ENCODE measurements at places on chromosomes 3 and 15.

DNA sequence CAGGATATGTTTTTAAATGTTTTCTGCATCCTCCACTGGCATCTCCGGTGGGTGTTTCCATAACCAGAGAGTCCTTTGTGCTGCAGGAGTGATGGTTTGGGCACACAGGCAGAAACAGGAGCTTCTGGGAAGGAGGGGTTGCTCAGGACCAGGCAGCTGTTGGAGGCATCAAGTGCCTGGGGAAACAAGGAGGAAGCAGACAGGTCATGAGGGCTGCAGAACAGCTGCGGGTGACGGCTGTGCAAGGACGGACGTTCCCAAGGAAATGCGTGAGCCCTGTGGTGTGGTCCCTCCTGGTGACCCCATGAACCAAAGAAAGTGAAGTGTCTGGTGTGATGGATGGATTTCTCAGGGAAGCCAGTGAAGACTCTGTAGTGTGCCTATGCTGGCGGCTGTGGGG lies 61.2 kb upstream of the TNFAIP8L3 start:
- no peak for DNase-seq

GRCh38 chr15:31985607-31986006 lies 44.7 kb upstream of the CHRNA7 start:
- no peak for DNase-seq

DNA sequence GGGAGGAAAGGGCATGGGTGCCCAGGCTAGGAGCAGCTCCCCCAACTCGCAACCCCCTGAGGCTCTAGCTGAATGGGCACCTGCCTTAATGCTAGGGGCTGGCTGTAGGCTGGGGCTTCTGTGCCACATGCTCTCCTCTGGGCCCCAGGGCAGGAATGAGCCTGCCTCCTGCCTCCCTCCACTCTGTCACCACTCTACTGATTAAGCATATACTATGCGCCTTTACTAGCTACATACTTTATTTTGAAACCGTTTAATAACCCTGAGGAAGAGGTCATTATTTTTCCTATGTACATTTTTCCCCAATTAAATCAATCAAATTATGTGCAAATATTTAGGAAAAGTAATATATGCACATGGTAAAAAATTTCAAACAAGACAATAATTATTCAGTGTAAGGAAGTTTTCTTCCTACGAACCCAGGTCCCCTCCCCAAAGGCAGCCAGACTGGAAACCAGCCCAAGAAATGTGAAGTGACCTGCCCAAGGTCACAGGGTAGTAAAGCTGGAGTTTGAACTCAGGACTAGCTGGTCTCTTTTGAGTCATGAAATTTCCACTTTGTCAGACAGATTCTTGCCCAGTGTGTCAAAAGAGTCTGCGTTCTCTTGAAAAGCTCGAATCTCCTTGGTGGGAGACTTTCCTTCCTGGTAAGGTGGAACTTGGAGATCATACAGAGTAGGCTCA lies 122.5 kb downstream of the DNAJB8 start:
- DNase-seq = no peak

GRCh38 chr3:193819117-193820010 lies 226.4 kb downstream of the OPA1 start:
- no peak for DNase-seq

DNA sequence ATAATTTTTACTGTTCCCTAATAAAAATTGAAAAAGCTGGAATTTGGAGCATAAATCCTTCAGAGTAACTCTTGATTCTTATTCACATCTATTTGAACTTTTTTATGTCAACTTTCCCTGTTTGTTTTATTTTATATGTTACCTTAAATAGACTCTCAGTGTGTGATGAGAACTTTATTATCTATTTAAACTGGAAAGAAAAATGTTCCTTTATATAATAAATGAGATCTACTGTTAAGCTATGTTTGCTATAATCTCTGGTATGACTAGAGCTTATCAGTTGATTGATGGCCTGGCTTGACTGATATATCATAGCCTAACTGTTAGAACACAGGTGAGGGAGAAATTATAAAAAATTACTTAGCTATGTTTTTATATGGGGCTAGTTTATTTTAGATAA lies 330.6 kb upstream of the EPHA6 start:
- DNase-seq = no peak

DNA sequence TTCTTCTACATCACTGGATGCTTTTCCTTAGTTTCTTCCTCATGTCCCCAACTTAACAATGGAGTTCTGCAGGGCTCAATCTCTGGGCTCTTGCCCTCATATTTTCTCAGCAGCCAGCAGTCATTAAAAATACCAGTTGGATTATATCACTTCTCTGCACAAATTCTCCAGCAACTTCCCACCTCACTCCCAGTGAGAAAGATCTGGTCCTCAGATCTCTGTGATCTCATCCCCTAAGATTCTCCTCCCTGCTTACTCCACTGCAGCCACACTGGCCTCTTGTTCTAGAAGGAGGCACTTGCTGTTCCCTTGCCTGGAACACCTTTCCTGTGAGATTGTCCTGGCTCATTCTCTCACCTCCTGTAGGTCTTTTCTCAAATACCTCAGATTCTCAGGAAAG lies 6.1 kb downstream of the ERICH6 start:
- DNase-seq = peak; percentile 72

GRCh38 chr15:91049378-91050127 lies 27.2 kb upstream of the VPS33B start:
- DNase-seq = peak; percentile 62

DNA sequence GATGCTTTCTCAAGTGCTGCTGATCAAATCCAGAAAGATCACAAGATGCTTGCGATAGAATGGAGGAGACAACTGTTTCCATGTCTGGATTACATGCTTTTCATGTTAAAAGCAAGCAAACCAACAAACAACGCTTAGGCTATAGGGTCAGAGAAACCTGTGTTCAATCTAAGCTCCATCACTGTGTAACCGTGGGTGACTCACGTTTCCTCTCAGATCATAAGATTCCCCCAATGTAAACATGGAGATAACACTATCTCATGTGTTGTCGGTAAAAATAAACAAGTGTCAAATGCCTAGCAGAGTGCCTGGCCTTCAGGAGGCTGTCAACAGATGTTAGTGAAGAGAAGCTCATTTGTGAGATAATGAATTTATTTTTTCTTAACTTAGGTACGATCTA lies 907.8 kb downstream of the NTRK3 start:
- DNase-seq = peak; percentile 15

GRCh38 chr15:87626860-87627259 lies 629.7 kb downstream of the NTRK3 start:
- DNase-seq = no peak

- DNase-seq = no peak
These were observed 985.7 kb downstream of the NSUN3 start for GRCh38 chr3:95048564-95048963.

DNA sequence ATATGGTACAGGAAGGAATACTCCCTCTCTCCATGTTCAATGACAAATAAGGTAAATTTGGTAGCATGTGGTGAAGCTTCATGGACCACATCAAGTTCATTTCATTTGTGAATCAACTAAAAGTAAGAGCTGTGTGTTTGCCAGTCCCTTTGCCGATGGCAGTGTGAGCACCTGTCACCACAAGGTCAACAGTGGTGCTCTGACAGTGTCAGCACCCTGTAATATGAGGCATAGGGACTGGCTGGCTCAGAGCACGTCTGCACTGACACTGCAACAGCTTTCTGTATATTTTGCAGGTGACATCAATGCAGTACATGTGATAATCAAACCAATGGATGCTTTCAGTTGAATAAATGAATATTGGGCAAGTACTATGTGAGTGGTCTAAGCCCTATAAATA lies 852.4 kb downstream of the TUSC7 start:
- DNase-seq = no peak

DNA sequence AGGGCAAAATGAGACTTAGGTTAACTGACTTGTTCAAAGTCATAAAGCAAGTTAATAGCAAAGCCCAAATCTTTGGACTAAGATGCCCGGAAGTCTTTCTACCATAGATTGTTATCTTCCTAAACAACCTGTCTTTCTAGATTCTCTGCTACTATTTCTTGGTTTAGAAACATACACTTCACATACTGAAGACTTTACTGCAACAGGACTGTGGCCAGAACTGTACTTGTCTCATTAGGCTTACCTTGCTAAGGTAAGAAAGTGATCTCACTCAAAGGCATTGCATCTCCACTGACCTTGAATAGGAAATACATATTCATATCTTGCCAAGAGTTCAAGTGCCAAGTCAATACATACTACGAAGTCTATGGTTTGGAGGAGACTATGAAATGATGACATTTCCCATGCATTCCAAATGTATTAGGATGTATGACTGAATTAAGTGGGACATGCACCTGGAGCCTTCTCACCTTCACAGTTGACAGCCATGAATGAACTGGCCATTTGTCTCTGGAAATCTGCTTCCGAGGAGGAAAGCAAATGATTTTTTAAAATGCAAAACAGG lies 5.0 kb downstream of the ZDHHC3 start:
- no peak for DNase-seq

GRCh38 chr3:132756108-132756650 lies 34.0 kb upstream of the NPHP3 start:
- no peak for DNase-seq

DNA sequence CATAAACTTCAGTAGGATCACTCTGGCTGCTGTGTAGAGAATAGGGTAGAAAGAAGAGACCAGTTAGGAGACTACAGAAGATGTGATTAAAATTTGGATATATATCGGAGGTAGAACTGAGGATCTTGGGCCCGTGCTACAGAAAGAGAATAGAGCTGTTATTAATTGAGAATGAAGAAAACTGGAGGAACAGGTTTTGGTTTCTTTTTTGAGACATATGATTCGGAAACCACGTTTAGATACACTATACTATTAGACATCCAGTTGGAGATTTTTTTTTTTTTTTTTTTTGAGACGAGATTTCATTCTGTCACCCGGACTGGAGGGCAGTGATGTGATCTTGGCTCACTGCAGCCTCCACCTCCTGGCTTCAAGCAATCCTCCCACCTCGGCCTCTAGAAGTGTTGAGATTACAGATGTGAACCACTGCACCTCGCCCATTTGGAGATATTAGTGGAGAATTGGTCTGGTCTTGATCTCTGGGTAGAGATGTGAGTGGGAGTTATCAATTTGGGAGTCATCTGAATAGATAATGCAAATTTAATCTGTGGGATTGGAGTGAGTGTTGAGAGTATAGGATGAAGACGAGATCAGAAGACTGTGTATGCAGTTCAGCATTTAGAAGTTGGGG lies 50.9 kb downstream of the TCF12 start:
- DNase-seq = no peak

All from fibroblast of skin of back (primary cell).